Stimulated activated CD4-positive, alpha-beta T cell treated with anti-CD3 and anti-CD28 coated beads, TNF-alpha, amount 100 ng/mL, for 1 hour (primary cell): ENCODE measurements at places on chromosomes 11 and 22.
A peak's percentile ranks its signal among the peaks of the same experiment; 100 is the strongest.

DNA sequence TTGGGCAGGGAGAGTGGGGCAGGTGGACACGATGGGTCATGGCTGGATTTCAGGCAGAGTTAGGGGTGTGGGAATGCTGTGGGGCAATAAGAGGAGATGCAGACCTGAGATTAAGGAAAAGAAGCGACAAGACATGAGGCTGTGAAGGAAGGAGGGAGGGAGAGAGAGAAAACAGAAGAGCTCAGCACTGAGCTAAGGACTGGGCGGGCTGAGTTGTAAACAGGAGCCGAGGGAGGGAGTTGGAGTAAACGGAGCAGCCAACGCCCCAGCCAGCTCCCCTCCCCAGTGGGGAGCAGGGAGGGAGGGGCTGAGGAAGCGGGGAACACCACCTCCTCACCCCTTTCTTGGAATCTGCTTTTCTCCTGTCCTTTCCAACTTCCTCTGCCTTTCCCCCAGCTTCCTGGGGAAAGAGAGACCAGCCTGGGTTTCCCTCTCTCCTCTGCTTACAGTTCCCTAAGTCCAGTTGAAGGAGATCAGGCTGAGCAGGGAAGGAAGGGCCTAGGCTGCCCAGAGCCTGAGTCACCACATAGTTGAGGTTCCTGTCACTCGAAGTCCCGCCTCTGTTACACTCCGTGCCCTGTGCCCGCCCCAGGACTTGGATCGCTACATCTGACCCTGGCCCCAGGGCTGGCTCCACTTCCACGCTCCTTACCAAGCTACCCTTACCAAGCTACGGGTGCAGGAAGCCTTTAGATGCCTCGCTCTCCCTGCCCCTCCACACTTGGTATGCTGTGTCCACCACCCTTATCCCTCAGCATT, 6.7 kb upstream of the AHNAK start:
- DNase-seq, result no peak

DNA sequence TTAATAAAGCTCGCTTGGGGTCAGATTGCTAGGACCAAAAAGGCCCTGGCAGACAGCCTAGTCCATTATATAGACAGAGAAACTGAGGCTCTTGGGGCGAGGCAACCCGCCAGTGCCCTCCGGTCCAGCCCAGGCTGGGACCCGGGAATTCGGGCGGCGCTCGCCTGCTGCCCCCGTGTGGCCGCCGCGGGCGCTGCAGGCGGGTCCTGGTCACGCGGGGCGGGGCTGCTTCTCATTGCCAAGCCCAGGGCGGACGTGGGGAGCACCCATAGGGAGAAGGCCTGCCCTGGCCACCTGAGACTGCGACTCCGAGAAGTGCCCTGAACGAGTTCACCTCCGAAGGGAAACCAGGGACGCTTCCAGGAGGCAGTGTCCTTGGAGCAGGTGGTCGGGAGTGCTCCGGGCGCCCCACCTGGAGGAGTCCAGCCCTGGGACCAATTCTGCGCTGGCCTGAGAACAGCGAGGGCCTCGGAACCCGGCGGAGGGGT, 36.0 kb upstream of the CSNK1E start:
- DNase-seq, result peak; percentile 50

- DNase-seq, result no peak
Measured at GRCh38 chr11:72084076-72084475, 3.4 kb downstream of the LRRC51 start.

- DNase-seq, result no peak
Measured at GRCh38 chr11:119749006-119749565, 20.1 kb upstream of the NECTIN1 start.

DNA sequence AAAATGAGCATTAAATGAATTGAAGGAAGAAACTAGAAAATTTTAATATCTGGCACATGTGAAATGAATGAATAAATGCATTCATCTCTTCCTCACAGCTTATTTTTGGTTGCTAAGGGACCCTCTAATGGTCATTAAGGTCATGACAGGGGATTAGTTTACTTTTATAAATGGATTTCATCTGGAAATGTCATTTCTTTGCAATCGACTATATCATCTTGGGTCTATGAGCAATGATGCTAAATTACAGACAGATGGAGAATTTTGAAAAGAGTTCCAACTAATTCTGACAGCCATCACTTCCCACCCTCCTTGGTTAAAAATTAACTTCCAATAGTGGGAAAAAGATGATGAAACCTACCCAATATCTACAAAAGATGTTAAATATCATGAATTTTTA, 98.0 kb downstream of the KIF18A start:
- DNase-seq, result no peak

- DNase-seq, result no peak
Measured at GRCh38 chr11:18722293-18722637, 3.7 kb downstream of the IGSF22 start.

DNA sequence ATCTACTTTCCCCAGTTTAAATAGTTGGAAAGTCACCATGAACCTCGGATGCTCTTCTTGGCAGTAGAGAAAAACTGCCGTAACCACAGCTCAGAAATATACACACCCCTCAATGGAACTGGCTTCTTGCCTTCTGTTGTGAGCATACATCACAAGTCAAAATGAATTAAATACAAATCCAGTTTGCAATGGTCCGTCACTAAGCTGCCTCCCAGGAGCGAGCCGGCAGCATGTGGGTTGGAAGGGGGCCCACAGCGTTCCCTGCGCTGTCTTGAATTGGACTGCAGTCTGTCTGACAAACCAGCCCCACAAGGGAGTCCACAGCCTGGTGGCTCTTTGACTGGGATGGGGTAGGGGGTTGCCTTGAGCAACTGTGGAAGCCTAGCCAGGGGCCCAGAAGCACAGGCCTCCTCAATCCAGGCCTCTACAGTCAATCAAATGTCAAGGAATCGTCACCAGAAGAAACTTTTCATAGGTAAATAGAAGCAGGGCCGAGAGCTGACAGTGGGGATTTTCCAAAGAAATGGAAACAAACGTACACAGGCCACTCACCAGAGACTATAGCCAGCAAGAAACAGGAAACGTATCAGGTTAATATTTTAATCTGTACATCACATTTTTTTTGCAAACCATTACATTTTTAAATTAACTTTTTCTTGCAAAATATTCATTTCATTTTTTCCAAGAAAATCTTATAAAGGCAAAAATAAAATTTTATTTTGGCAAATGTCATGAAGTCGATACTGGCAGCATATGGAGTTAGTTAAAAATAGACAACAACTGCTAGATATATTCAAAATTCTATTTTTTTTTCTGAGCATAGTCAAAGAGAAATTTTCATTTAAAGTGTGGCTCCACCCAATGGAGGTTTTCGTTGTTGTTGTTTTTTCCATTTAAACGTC, 38.5 kb downstream of the C11orf58 start:
- no peak for DNase-seq

GRCh38 chr11:86473991-86474833, 99.5 kb downstream of the CCDC81 start:
- DNase-seq, result no peak

- no peak for DNase-seq
Measured at GRCh38 chr11:34793666-34794065, 122.5 kb downstream of the APIP start.

DNA sequence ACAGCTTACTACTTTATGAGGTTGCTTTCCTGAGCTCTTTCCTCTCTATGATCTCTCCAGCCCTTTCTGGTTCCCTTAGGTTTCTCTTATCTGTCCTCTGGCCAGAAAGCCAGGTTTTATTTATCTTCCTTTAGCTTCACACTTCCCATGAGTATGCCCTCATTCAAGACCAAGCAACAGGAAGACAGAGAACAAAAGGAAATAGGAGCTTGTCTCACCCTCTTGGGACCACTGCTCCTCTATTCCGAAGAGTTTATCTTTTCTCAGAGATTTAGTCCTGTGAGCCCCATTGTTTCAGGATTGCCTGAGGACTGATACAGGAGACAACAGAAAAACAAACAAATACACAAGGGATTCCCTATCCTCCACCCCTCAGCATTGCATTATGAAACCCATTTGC, 62.4 kb upstream of the CCDC179 start:
- no peak for DNase-seq

GRCh38 chr22:44092636-44093220, 68.6 kb downstream of the PARVB start:
- DNase-seq, result no peak

- no peak for DNase-seq
Measured at GRCh38 chr22:45627489-45628233, 44.0 kb upstream of the ATXN10 start.

DNA sequence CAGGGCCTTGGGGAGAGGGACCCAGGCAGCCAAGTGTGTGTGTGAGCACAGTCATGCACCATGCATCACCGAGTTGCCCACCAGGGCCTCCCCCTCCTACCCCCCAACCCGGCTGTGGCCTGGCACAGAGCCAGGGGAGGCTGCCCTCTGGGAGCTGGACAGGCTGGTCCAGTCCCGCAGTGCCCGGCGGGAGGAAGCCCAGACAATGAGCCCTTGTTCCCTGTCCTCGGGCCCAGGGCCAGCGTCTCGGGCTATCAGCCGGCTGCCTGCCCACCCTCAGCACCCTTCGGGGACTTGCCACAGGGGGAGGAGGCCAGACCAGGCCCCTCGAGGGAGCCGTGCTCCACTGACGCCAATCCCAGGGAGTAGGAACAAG, 4.5 kb downstream of the LRRC75B start:
- no peak for DNase-seq

- no peak for DNase-seq
Measured at GRCh38 chr11:102346456-102346747, 612 bp upstream of the BIRC2 start.

DNA sequence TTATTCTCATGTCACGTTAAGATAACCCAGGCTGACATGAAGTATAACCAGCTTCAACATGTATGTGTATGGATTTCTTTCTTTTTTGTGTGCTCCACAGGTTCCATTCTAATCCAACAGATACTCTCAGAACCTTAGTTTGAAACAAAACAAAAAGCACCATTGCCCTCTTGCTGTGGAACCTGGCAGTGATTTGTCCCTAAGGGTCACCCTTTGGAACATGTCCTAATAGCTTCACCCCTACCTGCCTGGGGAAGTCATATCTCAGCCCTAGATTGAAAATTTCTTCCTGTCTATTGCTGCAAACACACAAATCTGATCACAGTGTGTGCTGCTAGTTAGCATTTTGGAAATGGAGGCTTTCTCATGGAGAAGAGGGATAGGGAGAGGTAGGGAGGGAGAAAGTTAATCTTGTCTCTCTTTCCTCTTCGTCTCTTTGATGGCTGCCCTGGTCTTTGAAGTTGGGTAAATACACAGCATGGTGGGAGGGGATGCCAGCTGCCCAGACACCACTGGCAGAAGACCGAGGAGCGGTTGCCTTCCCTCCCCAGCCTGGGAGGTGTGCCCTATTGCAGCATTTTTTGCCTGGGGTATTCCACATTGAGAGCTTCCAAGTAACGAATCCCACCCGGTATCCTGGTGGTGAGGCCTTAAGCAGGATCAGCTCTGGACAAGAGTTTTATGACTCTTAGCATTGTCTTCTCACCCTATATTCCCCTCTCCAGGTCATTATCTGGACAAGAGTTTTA, 11.6 kb upstream of the CADM1 start:
- DNase-seq, result no peak

DNA sequence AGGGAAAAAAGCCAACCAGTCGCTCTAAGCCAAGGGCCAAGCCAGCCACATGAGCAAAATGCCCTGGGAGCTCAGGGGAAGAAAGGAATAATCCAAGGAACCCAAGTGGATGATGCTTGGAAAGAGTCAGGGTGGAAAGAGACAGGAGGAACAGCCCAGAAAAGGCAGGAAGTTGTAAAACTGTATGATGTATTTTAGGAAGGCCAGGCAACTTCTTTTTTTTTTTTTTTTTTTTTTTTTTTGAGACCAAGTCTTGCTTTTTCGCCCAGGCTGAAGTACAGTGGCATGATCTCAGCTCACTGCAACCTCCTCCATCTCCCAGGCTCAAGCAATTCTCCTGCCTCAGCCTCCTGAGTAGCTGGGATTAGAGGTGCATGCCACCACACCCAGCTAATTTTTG, 1.6 kb downstream of the LGALS12 start:
- no peak for DNase-seq

DNA sequence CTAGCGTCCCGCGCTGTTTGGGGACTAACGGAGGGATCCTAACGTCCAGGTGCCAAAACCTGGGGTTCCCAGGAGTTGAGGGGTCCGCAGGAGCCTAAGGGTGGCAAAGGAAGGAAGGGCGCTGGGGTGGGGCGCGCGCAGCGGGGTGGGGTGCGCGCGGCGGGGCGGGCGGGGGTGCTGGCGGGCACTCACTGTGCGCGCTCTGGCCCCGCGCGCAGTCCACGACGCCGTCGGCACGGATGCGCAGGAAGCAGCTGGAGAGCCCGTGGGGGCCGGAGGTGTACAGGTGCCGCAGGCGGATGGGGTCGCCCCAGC, 412 bp downstream of the FGF19 start:
- DNase-seq, result no peak

DNA sequence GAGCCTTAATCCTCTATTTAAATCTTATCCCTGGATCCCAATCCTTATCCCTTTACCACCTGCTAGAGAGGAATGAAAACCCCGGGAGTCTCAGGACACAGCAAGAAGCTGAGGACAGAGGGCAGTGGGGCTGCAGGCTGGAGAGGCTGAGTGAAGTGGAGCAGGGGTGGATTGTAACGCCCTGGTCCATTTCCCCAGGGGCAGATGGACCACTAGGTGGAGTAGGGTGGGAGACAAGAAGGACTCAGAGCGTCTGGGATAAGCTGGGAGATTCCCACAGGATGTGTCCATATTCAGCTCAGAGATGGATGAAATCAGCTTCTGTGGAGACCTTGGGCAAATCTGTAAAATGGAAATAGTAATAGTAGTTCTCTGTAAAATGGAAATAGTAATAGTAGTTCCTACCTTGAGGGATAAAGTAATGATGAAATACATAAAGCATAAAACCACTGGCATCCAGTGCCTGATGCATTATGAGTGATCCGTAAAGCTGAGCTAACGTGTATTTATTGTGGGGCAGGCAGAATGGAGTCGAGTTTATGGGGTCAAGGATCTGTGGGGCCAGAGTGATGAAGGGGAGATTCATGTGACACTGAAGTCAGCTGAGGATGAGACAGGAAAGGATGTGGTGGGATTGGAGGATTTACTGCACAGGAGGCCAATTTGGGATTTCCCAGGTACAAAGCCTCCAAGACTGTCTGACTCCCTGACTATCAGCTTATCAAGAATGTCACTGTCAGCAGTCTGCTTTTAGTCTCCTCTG, 1.9 kb upstream of the ROBO4 start:
- no peak for DNase-seq

DNA sequence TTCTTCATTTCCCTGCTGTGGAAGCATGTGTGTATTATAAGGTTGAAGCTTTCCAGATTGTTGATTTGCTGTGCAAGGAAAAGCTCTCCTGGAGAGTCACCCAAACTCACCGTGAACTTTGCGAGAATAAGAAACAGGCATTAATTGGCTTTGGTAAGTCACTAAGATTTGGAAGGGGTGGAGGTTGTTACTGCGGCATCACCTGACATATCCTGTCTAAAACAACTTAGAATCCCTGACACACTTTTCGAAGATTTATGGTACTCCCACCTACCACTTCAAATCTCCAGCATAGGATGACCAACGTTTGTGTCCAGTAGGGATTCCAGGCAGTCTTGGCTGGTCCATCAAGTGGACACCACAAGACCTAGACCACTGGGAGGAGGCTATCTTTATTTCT, 518.3 kb downstream of the MN1 start:
- no peak for DNase-seq

DNA sequence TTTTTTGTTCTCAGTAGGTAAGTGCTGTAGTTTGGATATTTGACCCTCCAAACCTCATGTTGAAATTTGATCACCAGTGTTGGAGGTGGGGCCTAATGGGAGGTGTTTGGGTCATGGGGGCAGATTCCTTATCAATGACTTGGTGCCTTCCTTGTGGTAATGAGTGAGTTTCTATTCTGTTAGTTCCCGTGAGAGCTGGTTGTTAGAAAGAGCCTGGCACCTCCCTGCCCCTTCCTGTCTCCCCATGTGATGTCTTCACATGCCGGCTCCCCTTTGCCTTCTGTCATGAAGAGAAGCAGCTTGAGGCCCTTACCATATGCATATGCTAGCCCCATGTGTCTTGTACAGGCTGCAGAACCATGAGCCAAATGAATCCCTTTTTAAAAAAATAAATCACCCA, 138.3 kb downstream of the TMEM135 start:
- DNase-seq, result no peak
